ENCODE measurements at places on chromosomes 3 and 15.

DNA sequence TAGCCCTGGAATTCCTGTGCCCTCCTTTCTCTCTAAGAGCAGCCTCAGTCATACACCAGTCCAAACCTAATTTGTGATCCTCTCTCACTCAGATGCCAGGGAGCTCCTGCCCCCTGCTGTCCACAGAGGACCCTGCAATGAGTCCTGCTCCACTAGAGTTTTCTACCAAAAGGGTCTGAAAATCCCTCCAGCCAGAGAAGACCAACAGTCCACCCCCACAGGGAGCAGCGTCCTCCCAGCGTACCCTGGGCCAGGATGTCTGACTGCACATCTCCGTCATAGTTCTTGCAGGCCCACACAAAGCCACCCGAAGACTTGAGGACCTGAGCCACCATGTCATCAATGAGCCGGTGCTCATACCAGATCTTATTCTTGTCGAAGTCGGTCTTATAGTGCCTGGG lies 15.4 kb downstream of the IDH2 start:
- no peak for DNase-seq

- DNase-seq, result no peak
Observed at GRCh38 chr15:40766906-40767837, 2.6 kb upstream of the C15orf62 start.

- DNase-seq, result no peak
Observed at GRCh38 chr3:142596726-142597088, 514 bp downstream of the PLS1 start.

- no peak for DNase-seq
Observed at GRCh38 chr3:62098646-62099365, 274.5 kb downstream of the FEZF2 start.

GRCh38 chr3:12840591-12841148 lies 695 bp downstream of the RPL32 start:
- DNase-seq, result no peak

- DNase-seq, result no peak
Observed at GRCh38 chr15:36498916-36499315, 80.5 kb upstream of the CDIN1 start.

DNA sequence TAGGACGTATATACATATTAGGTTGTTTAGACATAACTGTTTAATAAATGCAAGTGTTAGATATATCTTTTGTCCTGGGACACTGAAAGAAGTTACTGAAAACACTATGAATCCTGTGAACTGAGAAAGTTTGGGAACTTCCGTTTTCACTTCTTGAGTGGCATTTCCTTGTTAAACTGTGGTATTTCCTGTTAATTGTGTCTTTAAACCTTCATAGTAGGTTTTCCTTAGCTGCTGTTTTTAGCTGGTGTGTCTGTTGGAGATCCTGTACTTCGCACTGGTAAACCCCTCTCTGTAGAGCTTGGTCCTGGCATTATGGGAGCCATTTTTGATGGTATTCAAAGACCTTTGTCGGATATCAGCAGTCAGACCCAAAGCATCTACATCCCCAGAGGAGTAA lies 37.1 kb downstream of the ATP6V1A start:
- no peak for DNase-seq

GRCh38 chr3:124620600-124621063 lies 109.6 kb upstream of the UMPS start:
- DNase-seq, result no peak

DNA sequence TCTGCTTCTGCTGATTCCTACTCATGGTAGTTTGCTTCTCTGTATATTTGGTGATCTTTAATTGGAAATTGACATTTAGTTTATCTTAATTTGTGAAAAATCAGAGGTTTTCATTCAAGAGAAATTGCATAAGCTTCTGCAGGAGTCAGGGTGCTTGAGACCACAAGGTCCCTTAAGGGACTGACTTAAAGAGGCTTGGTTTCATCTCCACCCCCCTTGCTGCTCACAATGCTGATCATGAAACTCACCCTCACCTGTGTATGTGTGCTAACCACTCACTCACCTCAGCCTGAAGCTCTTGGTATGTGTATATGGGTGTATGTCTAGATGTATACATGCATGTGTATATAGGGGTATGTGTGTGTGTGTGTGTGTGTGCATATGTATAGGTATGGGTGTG lies 11.4 kb downstream of the PGPEP1L start:
- DNase-seq, result no peak

DNA sequence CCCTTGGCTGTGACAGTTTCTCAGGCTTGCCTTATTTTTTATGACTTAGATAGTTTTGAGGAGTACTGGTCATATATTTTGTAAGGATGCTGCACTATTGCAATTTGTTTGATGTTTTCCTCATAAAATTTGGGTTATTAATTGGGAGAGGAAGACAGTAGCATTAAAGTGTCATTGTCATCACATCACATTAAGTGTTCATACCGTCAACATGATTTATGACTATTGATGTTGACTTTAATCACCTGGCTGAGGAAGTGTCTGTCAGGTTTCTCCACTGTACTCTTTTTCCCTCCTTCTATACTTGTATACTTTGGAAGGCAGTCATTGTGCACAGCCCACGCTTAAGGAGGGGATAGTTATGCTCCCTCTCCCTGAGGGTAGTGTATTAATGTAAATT lies 26.9 kb downstream of the TRIM69 start:
- no peak for DNase-seq

- no peak for DNase-seq
Observed at GRCh38 chr15:79868554-79868953, 28.3 kb downstream of the MTHFS start.

GRCh38 chr3:169148448-169149348 lies 514.8 kb downstream of the MECOM start:
- no peak for DNase-seq

DNA sequence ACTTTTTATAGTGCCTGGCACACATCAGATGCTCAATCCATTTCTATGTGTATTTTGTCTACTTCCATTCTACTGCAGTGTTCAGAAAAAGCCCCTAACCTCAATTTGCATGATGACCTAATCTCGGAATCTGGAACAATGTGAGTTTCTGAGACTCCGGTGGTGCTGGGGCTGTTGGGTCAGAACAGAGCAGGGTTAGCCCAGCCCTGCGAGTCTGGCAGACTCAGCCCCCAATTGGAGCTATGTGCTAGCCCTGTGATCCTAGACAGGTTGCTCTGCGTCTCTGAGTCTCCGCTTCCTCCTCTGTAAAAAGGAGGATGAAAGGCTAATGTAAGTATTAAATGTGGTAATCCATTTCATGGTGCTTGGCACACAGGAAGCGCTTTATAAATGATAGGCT lies 95.0 kb upstream of the ICE2 start:
- DNase-seq, result no peak

GRCh38 chr3:51706788-51707731 lies at the start of gene GRM2:
GRM2 (plus strand) TSS chr3:51707068; CDS start chr3:51708984, 1,916 bp downstream.
- DNase-seq, result no peak

- DNase-seq, result no peak
Observed at GRCh38 chr3:183439515-183439914, 11.1 kb upstream of the MCF2L2 start.

DNA sequence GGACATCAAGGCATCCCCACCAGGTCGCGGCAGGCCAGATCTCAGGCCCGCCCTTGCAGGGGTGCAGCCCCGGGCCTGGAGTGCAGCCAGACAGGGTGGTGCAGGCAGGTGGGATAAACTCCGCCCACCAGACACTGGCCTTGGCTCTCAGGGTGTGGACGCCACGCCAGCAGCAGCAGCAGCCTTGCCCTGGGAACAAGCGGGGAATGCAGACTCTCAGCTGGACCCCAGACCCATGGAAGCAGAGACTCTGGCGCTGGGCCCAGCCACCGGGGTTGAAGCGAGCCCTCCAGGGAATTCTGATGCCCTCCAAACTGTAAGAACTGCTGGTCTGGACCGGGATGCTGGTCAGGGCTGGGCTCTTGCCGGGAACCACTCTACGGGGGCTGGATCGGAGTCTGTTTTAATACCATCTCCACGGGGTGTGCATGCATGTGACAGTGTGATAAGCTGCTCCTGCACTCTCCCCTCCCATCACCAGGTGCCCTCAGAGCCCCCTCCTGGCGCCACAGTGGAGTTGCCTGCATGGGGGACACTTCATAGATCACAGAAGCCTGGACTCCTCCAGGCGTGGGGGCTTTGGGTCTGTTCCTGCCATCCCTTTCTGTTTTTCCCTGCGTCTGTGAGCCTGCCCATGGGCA lies 142.7 kb downstream of the NSMCE3 start:
- DNase-seq, result no peak

DNA sequence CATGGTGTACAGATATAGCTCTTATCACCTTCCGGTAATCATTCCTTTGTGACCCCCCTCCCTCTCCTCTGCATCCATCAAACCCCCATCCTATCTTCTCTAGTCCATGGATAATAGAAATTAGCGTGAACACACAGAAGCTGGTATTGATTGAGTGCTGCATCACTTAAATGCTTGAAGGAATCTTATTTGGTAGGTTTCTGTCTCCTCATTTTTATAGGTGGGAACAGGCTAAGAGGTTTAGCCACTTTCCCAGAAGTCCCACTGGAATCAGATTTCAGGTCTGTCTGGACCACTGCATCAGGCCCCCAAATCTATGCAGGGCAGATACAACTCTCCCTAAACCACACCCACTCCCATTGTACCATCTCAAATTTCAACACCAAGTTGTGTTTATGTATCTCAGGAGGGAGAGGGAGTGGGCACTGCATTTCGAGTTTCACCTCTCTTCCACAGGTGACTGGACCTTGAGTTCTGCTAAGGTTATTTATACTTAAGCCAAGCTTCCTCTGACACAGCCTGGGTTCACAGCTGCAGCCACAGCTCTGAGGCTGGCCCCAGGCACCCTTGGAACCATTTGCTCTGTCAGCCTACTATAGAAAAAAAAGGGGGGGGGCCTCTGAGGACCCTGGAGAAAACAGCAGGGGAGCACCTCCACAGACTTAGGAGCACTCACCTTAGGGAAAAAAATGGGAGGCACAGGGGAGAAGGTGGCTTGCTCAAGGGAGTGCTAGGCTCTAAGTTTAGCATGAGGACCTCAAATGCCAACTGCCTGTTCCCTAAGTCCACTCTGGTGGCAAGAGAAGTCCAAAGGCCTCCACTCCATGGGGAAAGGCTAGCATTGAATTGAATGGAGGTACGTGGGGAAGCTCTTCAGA lies 2.1 kb upstream of the NMB start:
- no peak for DNase-seq

GRCh38 chr3:44430466-44430865 lies 47.0 kb downstream of the ZNF445 start:
- no peak for DNase-seq

DNA sequence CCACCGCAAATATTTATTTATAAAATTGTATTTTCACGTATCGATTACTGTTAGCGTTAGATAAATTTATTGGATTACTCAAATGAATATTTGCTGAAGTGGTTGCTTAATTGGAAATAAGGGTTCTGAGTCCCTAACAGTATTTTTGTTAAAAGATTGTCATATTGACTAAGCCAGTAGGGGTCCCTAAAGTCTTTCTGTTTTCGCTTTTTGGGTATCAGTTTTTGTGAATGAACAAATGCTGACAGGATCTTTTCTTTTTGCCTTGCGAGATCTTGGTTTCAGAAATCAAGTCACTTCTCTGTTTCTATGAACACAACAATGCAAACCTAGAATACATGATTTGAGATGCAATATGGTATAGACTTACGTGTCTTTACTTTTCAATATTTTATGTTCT lies 7.1 kb downstream of the RAD51 start:
- DNase-seq, result no peak

DNA sequence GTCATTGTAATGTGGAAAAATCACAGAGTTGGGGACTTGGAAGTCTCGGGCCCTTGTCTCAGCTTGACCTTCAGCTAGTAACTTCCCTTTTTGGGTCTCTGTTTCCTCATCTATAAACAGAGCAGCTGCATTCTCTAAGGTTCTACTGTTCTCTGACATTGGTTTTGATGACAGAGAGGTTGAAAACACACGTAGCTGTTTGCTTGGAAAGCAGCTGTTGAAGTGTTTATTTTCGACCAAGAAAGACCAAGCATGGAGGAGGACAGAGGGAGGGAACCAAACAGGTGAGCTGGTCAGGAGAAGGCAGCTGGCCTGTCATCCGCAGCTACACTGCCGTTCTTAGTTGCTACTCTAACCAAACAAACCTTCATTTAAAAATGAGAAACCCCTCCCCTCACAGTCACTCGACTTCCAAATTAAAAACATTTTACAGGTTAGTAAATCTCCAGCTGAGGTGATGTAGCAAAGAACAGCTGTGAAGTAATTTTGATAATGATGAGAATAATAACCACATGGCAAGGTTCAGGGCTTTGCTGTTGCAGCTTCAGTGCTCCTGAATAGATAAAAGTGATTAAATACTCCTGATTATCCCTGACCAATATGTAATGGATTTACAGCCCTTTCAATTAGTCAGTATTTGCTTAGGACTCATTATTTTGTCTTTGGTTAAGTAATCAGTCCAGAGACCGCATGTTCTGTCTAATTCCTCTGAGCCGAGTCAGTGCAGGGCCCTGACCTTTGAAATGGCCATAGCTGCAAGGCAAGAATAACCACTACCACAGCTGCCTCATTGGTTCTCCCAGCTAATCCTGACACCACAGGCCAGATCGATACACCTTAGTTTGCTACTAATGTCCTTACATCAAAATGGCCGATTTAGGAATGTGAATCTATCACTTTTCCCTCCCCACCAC lies 65.3 kb downstream of the MEIS2 start:
- no peak for DNase-seq

- DNase-seq, result no peak
Observed at GRCh38 chr15:39587096-39587721, 6.3 kb downstream of the THBS1 start.

All from activated gamma-delta T cell treated with anti-CD3 and anti-CD28 coated beads, Interleukin-2, amount 50 U/mL, for 16 hours (primary cell).